Kidney tubule cell (primary cell): ENCODE measurements at places on chromosomes 16 and 17.

DNA sequence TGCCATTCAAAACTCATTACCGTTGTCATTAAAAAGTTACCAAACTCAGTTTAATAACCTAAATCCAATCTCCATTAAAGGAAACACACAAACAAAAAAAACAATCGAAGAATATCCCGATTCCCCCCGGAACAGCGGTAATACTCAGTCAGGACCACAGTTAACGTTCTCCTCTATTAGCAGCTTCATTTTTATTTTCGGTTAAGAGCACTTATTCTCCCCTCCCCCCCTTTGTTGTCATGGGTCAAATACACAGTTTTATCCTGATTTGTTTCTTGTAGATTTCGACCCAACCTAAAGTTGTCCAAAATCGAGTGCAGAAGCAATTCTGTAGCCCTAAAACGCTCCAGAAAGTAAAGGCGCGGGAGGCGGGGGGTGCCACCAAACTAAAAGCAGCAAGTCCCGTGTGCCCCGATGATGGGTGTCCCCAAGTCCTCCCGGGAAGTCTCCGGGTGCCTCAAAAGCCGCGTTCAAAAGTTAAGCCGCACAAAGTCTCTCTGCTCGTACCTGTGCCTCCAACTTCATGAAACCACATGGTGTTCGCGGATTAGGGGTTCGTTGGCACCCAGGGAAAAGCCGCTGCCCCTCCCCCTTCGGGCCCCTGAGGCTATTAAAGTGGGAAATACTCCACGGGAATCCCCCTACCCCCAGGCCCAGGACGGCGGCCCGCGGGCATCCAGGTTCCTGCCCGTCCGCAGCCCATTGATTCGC lies 996 bp downstream of the SUMO2 start:
- DNase-seq: peak; percentile 12

DNA sequence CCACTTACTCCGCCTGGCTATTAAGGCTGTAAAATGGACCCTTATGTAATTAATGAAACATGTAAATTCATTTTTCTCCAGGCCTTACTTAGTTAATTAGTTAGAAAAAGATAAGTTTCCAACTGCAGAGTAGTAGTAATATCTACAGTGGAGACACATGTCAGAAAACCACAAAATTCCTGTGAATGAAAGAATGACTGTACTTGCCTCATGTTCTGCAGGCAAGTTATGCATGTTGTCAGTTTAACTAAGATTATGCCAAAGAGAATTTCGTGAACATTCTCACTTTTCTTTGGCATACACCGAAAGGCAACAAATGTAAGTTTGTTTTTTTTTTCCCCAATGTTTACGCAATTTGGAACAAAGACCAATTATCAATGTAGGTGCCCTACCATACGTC lies 16.8 kb upstream of the CCL1 start:
- DNase-seq: no peak

GRCh38 chr16:69644790-69645189 lies 79.0 kb downstream of the NFAT5 start:
- DNase-seq: no peak

GRCh38 chr17:48173191-48173984 lies 65.8 kb downstream of the SNX11 start:
- DNase-seq: no peak

- DNase-seq: no peak
These were observed 24.5 kb downstream of the SMPD3 start for GRCh38 chr16:68423771-68424170.

- DNase-seq: peak; percentile 52
These were observed 132.9 kb downstream of the USP31 start for GRCh38 chr16:23016368-23016767.

GRCh38 chr17:38582069-38582468 lies 23.7 kb downstream of the SRCIN1 start:
- DNase-seq: no peak

- DNase-seq: peak; percentile 77
These were observed 22.0 kb upstream of the NSMCE1 start for GRCh38 chr16:27290562-27290961.

- DNase-seq: no peak
These were observed 158.3 kb upstream of the NOL11 start for GRCh38 chr17:67559381-67559966.

DNA sequence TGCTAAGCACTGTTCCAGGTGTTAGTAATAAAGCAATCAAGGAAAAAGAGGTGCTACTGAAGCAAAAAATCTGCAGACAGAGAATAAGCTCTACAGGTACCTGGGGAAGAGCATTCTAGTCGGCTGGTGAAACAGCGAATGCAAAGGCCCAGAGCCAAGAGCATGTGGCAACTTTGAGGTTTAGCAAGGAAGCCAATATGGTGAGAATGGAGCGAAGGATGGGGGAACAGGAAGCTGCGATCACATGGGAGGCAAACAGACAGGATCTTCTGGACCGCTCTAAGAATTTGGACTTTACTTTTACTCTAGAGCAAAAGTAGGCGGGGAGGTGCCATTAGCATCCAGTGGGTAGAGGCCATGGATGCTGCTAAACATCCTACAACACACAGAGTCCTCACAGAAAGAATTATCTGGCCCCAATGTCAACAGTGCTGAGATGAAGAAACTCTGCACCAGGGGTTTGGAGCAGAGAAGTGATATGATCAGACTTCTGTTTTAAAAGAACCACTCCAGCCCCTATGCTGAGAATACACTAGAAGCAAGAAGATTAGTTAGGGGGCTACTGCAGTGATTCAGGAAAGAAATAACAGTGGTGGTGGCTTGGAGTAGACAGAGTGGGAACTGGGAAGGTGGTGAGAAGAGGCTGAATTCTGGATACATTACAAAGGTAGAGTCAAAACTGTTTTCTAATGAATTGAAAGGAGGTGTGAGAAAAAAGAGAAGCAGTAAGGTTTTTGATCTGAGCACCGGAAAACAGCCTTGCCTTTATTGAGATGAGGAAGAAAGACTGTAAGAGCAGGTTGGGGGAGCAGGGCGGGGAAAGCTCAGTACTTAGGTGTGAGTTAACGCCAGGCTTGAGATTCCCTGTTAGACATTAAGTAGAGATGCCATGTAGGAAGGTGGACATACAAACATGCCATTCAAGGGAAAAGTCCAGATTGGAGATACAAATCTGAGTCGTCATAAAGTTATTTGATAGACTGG lies 11.0 kb downstream of the EFTUD2 start:
- peak; percentile 19 for DNase-seq

GRCh38 chr17:76250141-76250540 lies 9.8 kb upstream of the RNF157 start:
- DNase-seq: no peak

DNA sequence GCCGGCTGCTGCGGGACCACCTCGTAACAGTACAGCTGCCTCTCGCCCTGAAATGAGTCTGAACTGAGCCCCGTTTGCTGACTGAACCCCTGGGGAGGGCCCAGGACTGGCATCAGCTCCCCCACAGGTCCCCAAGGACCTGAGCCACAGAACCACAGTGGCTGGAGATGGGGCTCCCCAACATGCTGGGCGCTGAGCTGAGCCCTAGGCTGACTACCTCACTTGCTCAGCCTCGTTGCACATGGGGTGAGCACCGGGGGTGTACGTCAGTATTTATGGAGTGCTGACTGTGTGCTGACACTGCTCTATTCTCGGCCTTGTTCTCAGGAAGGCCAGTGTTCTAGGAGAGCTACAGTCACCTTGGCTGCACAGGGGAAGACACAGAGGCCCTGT lies 6.6 kb upstream of the VASN start:
- no peak for DNase-seq

DNA sequence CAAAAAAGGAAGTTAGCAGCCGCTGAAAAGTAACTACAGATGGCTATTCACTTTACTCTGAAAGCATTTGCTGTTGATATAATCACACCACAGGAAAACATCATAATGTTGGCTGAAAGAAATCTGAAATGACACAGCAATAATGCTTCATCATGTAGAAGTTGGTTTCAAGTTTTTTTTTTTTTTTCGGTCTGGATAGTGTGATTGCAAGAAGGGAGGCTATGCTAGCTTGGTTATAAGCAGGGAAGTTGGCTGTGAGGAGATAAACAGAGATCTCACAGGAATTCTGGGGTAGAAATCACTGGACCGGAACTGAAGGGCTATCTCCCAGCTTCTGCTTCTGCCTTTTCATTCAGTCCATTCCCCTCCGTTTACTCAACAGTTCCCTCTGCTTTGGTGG lies 57.9 kb downstream of the MYO1D start:
- no peak for DNase-seq

DNA sequence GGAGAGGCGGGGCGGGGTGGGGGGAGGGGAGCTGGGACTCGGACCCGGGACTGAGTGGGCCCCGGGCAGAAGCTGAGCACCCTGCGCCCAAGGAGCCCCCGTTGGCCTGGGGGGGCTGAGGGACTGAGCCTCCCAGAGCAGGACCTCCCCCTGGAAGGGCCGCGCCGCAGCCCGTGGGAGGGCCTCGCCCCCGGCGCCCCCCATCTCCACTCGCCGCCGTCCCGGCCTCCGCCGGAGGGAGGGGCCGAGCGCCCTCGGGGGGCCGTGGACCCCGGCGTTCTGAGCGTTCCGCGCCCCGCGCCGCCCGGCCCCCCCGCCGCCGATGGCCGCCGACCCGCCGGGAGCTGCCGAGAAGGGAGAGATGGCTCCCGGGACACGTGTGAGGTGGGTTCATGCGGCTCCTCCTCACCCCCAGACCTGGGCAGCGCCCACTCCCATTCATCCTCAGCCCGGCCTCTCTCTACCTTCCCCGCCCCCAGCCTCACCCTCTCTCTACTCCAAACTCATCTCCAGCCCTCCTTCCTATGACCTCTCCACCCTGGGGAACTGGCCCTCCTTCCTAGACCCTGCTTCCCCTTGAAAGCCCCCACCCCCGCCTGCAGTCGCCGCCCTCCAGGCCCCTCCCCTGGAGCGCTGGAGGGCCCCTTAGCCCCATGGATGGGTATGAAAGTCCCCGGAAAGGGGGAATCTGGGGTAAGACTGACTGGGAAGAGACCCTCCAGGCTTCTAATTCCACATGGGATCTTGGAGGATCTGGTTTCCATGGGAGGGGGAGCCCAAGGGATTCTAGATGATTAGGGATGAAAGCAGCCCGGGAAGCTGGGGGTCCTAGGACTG lies 922 bp downstream of the FBXL19 start:
- DNase-seq: no peak

DNA sequence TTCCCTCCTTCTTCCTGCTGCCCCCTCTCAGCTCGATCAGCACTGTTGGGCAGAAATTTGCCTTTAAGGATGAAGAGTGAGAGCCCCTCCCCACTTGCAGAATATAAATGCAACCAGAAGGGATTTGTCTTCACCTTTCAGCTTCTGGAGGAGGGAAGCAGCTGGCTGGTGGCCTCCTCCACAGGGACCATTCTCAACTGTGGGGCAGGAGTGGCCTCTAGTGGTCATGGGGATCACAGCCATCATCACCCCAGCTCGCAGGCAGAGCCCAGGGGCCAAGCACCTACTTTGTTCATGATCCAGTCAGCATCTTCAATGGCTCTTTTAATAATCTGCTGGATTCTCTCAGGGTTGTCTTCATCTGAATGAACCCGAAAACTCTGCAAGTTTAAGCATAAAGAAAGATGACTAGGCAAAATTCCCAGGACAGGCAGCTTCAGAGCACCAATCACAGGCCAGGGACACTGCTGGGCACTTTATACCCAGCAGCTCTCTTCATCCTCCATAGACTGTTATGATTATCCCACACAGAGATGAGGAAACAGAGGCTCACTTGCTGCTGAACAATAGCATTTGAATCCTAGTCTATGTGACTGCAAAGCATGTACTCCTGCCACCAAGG lies 13.1 kb downstream of the LYRM9 start:
- peak; percentile 70 for DNase-seq

- DNase-seq: no peak
These were observed 369.1 kb downstream of the CPPED1 start for GRCh38 chr16:12434567-12434966.

DNA sequence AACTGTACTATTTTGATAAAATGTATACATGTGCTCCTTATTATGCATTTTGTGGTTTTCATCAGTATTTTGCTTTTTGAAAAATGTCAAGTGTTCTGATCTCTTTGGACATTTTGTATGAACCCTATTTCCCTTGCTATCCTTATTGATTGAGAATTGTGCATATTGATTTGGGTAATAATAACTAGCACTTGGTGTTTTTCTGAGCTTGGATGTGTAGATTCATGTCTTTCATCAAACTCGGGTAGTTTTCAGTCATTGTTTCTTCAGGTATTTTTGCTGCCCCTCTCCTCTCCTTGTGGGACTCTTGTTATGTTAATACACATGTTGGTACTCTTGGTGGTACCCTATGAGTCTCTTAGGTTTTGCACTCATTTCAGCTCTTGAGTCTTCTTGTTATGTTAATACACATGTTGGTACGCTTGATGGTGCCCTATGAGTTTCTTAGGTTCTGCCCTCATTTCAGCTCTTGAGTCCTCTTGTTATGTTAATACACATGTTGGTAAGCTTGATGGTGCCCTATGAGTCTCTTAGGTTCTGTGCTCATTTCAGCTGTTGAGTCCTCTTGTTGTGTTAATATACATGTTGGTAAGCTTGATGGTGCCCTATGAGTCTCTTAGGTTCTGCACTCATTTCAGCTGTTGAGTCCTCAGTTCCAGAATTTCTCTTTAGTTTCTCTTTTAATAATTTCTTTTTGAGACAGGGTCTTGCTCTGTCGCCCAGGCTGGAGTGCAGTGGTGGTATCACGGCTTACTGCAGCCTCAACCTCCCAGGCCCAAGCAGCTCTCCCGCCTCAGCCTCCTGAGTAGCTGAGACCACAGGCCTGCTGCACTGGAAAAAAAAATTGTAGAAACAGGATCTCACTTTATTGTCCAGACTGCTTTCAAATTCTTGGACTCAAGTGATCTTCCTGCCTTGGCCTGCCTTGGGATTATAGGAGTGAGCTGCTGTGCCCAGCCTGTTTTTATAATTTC lies 19.3 kb downstream of the ZNF750 start:
- DNase-seq: no peak

DNA sequence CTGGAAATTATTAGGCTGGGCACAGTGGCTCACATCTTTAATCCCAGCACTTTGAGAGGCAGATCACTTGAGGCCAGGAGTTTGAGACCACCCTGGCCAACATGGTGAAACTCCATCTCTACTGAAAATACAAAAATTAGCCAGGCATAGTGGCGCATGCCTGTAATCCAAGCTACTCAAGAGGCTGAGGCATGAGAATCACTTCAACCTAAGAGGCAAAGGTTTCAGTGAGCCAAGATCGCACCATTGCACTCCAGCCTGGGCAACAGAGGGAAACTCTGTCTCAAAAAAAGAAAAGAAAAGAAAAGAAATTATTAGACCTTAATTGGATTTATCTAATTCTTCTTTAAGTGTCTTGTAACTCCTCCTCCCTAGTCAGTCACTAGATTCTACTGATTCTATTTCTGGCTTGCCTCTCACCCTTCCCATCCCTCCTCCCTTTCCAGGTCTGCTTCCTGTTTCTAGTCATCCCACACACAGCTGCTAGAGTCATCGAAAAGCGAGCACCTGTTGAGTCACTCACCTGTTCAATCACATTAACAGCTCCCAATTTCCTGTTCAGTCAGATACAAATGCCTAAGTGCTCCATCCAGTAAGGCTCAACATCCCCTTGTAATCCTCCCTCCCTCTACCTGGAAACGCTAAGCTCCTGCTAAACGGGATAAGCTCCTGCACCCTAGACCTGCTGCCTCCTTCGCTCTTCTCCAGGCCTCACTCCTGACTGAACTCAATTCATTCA lies 34.6 kb downstream of the ERN1 start:
- peak; percentile 88 for DNase-seq
